ENCODE measurements at places on chromosomes 4 and X. TPM values are rescaled to one million over a fixed set of nuclear protein-coding genes. Genes with fewer than 3 reads are reported as not detected.

The REPS2 gene
- 0.66 TPM for total RNA-seq

GRCh38 chrX:111917591-111917990 is 41.6 kb downstream of the TRPC5OS start:
- no peak overlapping the region for H3K27ac ChIP-seq
- DNase-seq = no peak
- H3K36me3 ChIP-seq = no peaks in the 10 kb centered on the region
- no peaks in the 10 kb centered on the region for H3K4me1 ChIP-seq
- H3K4me3 ChIP-seq = no peak overlapping the region
- H3K27me3 ChIP-seq = no peaks in the 10 kb centered on the region

- DNase-seq = no peak
- no peaks in the 10 kb centered on the region for H3K27me3 ChIP-seq
- H3K4me1 ChIP-seq = no peaks in the 10 kb centered on the region
- no peaks in the 10 kb centered on the region for H3K36me3 ChIP-seq
- H3K27ac ChIP-seq = no peak overlapping the region
These were observed 67.0 kb downstream of the CYTL1 start for GRCh38 chr4:4952273-4952672.

The ZFP42 gene
- not detected for total RNA-seq

GRCh38 chrX:31334997-31335396 is 263.2 kb upstream of the FTHL17 start:
- no peaks in the 10 kb centered on the region for H3K4me1 ChIP-seq
- no peaks in the 10 kb centered on the region for H3K27me3 ChIP-seq
- DNase-seq = no peak
- H3K36me3 ChIP-seq = no peaks in the 10 kb centered on the region
- H3K27ac ChIP-seq = no peak overlapping the region

The TMSB15A gene
- not detected for total RNA-seq

GRCh38 chr4:145420595-145421214 is 60.9 kb upstream of the SMAD1 start:
- no peak overlapping the region for H3K27ac ChIP-seq
- no peaks in the 10 kb centered on the region for H3K36me3 ChIP-seq
- no peak for DNase-seq
- no peaks in the 10 kb centered on the region for H3K4me1 ChIP-seq
- H3K4me3 ChIP-seq = no peak overlapping the region
- H3K27me3 ChIP-seq = no peaks in the 10 kb centered on the region

DNA sequence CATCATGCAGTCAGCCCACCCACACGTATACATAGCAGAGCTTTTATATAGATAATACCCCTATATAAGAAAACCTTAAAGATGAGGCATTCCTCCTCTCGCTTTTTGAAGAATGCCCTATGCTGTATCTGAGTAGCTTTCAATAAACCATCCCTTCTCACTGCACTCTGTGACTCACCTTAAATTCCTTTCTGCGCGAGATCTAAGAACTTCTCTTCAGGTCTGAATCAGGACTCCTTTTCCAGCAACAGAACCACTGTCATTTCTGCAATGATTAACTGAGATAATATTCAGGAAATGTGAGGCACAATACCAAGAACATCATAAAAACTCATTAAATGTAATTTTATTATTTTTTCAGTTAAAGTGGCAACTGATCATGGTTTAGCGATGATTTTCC is 76.4 kb upstream of the DCLK2 start:
- no peak for DNase-seq
- no peaks in the 10 kb centered on the region for H3K36me3 ChIP-seq
- H3K4me3 ChIP-seq = no peak overlapping the region
- no peaks in the 10 kb centered on the region for H3K27me3 ChIP-seq
- H3K4me1 ChIP-seq = no peaks in the 10 kb centered on the region
- no peak overlapping the region for H3K27ac ChIP-seq

DNA sequence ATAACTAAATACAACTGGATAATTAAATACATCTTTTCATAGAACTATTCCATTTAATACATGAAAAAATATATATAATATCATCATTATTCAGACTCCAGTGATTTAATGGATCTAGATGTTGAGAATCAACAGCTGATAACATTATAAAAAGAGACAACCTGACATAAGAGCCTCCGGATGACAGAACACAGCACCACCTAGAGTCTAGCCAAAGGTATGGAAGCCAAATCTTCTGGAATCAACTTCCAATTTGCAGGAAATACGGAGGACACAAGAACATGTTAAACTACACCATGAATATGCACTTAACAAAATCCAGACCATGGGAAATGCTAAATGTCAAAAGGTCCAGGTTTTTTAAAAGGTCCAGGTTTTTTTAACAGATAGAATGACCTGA is 55.0 kb downstream of the LRBA start:
- H3K27ac ChIP-seq = no peak overlapping the region
- no peak overlapping the region for H3K4me3 ChIP-seq
- DNase-seq = no peak

DNA sequence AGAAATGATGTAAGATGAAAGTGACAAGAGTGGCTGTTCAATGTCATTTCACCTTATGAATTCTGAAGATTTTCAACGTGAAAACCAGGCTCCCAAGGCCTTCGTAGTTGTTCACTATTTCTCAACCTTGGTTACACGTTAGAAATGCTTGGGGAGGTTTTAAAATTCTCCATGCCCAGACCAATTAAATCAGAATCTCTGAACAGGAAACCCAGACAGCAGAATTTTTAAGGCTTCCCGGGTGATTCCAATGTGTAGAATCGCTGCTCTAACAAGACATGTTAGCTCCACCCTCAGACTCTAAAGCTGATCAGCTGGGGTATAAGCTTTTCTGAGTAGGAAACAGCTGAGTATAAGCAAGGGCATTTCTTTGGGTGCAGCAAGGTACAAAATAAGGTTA is 160.4 kb upstream of the TET2 start:
- no peaks in the 10 kb centered on the region for H3K27me3 ChIP-seq
- H3K36me3 ChIP-seq = no peaks in the 10 kb centered on the region
- H3K4me3 ChIP-seq = no peak overlapping the region

- no peak overlapping the region for H3K4me3 ChIP-seq
- no peak for DNase-seq
- no peaks in the 10 kb centered on the region for H3K4me1 ChIP-seq
- no peaks in the 10 kb centered on the region for H3K36me3 ChIP-seq
- H3K27ac ChIP-seq = no peak overlapping the region
These were observed 28.7 kb downstream of the DOK7 start for GRCh38 chr4:3491681-3492405.

The ASB5 gene
- total RNA-seq = not detected

DNA sequence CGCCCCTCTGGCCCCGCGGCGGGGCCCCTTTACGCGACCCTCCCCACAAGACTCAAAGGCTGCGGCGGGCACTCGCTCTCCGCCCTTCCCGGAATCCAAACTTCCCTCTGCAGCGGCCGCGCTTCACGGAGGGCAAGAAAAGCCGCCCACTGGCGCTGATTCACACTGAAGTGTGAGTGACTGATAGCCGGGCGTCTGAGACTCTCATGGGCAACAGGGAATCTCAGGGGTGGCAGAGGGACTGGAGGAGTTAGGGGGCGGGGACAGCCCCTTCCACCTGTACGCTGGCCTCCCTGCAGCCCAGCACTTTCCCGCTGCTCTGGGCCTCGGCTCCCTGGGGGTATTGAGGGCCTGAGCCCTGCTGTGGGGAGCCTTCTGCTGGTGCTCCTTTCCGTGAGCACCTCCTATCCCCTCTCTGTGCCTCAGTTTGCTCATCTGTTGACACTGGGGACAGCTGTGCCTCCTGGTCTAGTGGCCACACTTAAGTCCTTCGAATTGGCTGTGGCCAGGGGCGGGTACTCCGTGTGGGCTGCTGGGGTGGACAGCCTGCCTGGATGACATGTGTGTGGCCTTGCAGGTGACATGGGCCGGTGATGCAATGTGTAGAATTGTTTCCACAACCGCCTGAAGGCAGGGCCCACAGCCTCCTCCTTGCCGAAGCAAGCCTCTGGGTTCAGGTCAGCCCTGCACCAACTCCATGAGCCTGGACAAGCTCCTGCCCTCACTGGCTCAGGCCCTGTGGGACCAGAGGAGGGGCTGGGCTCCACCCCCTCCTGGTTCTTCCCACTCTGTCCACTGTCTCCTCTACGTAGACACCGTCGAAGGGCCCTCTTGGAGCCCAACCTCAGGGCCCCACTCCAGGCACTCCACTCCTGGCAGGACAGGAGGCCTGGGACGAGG is 951 bp downstream of the SH3BP2 start:
- H3K27me3 ChIP-seq = peaks cover 2% of the 10 kb centered on the region
- no peaks in the 10 kb centered on the region for H3K36me3 ChIP-seq
- H3K4me1 ChIP-seq = peaks cover 67% of the 10 kb centered on the region
- no peak overlapping the region for H3K27ac ChIP-seq
- H3K4me3 ChIP-seq = peak overlapping the region; percentile 58
- peak; percentile 23 for DNase-seq

DNA sequence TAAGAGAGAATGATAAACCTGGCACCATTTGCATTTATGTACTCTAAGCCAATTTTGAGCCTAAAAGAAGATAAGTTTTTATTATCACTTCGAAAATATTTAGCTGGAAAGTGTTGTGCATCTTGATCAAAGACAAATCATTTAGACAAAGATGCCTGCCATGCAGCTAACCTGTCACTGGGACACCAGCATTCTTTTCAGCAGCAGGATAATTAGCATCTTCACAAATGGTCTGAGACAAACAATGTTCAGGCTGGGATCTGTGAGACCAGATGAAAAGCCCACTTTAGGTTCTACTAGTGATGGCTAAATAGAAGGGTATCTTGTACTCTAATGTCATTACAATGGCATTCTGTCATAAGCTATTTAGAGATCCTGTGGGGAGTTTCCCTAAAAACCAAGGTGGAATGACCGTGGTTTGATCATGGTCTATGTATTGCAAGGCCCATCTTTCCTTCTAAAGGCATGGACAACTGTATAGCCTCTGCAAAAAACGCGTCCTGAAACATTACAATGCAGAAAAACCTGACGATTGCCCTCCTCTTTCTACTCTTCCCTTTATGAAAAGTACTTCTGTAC is 7.2 kb downstream of the PRDM8 start:
- no peak for DNase-seq
- peaks cover 18% of the 10 kb centered on the region for H3K4me1 ChIP-seq
- H3K27me3 ChIP-seq = peaks cover 2% of the 10 kb centered on the region

The ZDHHC15 gene
- total RNA-seq = 0.13 TPM

GRCh38 chr4:26450418-26450817 is 39.9 kb downstream of the CCKAR start:
- H3K27ac ChIP-seq = no peak overlapping the region
- DNase-seq = no peak
- no peak overlapping the region for H3K4me3 ChIP-seq
- no peaks in the 10 kb centered on the region for H3K36me3 ChIP-seq
- peaks cover 6% of the 10 kb centered on the region for H3K27me3 ChIP-seq
